Activated CD4-positive, alpha-beta memory T cell treated with anti-CD3 and anti-CD28 coated beads for 36 hours (primary cell): ENCODE measurements at places on chromosomes 3 and 15. TPM values are rescaled to one million over a fixed set of nuclear protein-coding genes. Genes with fewer than 3 reads are reported as not detected.

- no peak for DNase-seq
Observed at GRCh38 chr3:54384279-54384678, 261.9 kb downstream of the CACNA2D3 start.

DNA sequence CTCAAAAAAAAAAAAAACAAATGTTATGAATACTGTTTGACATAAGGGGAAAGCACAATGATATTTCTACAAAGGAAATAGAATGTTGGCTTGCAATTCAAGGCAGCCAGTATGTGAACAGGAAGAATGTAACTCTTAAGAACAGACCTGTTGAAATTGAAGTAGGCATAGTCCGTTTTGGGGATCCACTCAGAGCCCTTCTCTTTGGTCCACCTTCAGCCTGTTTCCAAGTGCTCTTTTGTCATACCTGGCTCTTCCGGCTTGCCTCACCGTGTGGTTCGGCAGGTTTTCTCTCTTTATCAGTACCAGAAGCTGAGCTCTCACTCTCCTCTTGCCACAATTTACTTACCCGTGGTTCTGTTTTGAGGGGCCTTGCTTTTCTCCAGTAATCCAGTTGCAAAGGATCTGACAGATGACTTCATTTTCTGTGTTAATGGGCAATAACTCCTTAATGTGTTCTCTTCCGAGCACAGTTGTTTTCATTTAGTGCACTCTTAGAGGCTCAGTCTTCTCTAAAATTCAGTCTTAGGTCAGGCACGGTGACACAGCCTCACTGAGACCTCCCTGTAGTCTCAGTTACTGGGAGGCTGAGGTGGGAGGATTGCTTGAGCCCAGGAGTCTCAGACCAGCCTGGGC is 6.7 kb downstream of the ABHD17C start:
- DNase-seq: no peak

DNA sequence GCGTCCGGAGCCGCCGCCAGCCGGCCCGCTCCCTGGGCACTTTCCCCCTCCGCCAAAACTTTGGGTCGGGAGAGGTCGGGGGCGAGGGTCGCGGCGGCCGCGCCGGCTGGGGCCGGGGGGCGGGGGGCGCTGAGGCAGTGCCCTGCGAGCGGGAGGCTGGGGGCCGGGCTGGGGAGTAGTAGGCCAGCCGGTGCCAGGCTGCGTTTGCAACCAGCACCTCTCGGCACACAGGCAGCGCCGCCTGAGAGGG is 452 bp downstream of the BBX start:
- DNase-seq: no peak

DNA sequence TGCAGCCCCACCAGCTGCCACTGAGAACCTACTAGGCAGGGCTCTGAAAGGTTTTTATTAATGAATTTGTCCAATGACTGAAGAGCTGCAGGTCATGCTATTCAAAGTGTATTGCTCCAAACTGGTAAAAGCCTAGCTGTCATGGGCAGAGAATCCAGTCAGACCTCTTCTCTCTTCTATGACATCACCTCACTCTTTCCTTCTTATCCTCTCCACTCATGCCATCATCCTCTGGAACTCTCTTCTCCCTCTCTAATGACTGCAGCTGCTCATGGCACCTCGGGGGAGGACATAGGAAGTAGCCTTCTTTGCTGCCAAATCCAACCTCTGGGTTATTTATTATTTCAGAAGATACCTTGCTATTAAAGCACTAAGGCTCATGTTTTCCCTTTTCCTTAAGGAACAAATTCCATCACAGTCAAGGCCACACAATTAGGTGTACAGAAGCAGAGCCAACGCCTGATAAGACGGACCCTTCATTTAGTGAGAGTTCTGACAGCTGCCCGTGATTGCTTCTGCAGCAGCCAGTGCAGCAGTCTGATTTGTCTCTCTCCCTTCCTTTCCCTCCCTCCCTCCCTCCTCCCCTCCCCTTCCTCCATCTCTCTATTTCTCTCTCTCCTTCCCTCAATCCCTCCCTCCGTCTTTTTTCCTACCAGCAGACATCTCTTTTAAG is 87.0 kb upstream of the ONECUT1 start:
- DNase-seq: no peak

DNA sequence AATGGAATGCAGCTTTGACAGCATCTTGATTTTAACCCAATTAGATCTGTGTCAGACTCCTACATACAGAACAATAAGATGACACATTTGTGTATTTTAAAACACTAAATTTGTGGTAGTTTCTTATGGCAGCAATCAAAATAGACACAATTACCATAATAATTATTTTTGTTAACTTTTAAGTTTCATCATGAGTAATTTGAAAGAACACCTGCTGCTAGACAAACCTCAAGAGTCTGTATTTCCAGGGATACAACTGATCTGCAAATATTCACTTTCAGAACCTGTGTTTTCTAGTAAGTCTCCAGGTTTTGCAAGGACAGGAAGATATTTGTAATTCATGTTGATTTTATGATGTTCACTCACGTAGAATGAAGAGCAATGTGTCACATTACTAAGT is 736.8 kb downstream of the DIPK2A start:
- DNase-seq: no peak

DNA sequence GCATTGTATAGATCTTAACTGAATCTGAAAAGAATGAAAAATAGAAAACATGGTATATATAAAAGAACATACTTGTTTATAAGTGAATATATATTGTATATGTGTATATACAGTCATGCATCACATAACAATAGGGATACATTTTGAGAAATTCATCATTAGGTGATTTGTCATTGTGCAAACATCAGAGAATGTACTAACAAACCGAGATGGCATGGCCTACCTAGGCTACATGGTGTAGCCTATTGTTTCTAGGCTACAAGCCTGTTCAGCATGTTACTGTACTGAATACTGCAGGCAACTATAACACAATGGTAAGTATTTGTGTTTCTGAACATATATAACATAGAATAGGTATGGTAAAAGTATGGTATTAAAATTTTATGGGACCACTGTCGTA is 64.6 kb upstream of the CHRM5 start:
- DNase-seq: no peak

- no peak for DNase-seq
Observed at GRCh38 chr15:99438691-99439523, 126.9 kb upstream of the MEF2A start.

- DNase-seq: no peak
Observed at GRCh38 chr15:33377204-33377603, 66.4 kb downstream of the RYR3 start.

DNA sequence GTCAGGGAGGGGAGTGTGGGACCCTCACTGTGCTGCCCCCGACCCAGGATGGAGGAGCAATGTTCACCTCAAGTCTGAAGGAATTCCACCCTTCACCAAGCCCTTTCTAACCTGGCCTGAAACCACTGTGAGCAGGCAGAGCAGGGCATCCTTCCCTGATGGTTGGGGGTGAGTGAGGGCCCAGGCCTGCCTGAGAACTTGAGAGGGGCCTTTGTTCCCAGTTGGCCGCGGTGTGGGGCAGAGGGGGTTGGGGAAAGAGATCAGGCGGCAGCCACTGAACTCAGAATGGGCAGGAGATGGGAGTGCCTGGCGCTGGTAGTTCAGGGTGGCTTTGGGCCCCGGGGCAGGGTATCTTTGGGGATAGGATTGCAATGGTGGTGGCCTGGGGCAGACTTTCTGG is 103.5 kb upstream of the RPL32 start:
- DNase-seq: no peak

- DNase-seq: no peak
Observed at GRCh38 chr15:81014446-81015093, 13.8 kb downstream of the TLNRD1 start.

DNA sequence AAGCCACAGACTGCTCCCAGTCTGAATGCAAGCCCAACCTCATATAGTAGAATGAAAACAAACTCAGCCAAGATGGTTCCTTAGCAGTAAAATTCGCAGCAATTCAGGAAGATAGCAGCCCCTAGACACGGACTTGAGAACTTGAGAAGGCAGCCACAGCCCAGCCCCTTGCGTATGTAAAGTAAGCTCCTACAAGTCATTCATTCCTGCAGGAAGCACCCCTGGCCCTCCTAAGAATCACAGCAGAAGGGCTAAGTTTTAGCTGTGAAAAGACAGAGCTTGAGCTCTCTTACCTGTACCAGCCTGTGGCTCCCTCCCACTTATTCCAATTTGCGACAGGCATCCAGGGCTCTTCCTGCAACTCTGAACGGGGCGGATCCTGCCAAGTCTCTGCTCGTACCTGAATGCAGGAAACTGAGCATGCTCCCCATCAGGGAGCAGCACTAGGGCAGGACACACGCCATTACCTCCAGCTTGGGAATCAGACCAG is 136.4 kb downstream of the MAGI1 start:
- no peak for DNase-seq

DNA sequence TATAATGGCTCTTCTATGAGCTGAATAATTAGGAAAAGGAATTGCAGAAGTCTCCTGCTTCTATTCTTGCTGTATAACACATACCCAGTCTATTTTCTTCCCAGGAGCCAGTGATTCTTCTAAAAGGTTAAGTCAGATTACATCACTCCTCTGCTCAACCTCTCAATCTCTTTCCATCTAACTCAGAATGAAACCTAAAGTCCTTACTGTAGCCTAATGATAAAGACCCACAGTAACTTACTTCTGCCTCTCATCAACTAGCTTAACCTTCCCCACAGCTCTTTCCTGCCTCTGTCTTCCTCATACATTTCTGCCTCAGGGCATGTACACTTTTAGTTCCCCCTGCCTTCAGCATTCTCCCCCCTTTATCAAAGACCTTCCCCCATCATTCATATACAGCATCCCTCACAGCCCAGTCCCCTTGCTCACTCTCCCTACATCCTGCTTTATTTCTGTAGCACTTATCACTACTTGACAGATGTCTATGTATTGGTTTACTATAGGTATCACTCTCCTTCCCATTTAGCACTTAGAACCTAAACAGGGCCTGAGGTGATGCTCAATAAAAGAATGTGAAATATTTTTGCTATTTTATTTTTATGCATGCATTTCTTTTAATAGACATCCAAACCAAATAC is 28.5 kb upstream of the CMTM6 start:
- no peak for DNase-seq

DNA sequence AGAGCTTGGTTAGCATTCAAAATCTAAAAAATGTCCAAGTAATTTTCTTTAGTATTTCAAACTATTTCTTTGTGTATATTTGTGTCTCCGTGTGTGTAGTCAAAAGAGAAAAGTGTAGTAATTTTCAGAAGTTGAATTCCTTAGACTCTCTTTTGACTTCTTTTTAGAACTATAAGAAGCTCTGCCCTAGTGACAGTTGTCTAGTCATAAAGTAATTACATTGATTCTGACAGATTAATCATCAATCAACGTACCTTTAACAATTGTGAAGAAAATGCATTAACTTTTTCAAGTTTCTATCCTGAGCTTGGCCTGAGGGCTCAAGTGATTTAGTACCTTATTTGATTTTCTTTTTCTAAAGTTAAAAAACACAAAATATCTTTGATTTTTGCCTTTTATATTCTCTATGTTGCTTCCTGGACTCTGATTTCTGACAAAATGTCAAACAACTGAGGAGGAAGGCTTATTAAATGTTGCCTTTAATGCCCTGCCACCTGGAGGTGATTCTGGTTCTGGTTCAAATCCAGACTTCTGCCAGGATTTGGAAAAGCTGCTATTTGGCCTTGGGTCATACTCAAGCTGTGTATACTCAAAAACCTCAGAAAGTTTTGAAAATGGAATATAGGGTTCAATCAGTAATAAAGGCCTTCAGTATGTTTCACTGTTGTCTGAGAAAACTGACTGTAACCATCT is 653.6 kb downstream of the NSUN3 start:
- no peak for DNase-seq

GRCh38 chr15:99677540-99678134 is 55.6 kb downstream of the LYSMD4 start:
- no peak for DNase-seq

DNA sequence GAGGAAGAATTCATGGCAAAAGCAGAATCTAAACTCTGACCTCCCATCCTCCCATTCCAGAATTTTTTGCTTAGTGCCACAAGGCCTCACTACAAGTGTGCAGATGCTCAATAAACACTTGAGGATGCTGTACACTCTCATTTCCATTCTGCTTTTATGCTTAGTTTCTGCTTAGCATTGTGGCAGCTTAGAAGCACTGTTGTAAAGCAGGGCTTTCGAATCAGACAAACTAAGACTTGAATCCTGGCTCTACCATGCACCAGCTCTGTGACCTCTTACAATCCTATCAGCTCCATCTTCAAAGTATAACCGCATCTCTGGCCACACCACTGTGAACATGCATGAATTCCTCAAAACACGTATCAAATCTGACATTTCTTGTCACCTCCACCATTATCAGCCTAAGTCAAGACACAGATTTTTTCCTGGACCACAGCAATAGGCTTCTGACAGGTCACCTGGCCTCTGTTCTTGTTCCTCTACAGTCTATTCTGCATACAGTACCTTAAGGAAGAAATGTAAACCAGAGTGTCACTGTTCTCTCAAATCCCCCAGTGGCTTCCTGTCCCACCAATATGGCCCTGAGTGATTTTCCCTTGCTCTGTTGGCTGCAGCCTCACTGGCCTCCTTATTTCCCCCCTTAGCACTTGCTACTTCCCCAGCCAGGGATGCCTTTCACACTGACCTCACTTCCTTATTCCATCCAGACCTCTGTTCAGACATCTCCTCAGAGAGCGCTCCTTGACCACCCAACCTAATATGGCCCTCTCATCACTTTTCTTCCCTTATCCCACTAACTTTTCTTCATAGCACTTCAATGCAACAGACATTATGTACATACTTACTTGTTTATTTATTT is 8.1 kb upstream of the PHC3 start:
- no peak for DNase-seq

GRCh38 chr3:38587548-38588131 is 61.8 kb downstream of the SCN5A start:
- peak; percentile 2 for DNase-seq

- DNase-seq: no peak
Observed at GRCh38 chr3:185656321-185656840, 70.3 kb downstream of the SENP2 start.

DNA sequence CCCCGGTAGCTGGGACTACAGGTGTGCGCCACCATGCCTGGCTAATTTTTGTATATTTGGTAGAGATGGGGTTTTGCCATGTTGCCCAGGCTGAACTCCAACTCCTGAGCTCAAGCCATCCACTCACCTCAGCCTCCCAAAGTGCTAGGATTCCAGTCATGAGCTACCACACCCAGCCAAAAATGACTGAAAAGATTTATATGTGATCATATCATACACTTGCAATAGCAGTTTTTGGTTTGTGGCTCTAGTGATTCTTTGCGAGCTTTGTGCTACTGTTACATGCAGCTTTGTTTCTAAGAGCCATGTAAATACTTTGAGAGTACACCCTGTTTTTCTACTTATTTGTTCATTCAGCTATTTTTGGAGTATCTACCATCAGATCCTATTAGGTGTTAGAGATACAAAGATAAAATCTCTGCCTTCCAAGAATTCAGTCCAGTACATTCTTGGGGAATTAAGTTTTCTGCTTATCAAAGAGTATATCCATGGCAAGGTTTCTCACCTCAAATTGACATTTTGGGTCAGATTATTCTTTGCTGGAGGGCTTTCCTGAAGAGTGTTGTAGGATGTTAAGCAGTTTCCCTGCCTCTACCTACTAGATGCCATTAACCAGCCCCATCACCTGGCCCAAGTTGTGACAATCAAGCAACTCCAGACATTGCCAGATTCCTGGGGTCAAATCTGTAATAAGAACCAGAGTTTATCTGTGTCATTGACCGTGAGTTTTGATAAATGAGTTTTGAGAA is 15.0 kb downstream of the SNAP23 start:
- no peak for DNase-seq

SEC22C gene
- 47.0 TPM for total RNA-seq

ERICH6 gene
- not detected for total RNA-seq

WWTR1 gene
- 1.2 TPM for total RNA-seq

SELENOT gene
- 105 TPM for total RNA-seq

P2RY12 gene
- not detected for total RNA-seq

AADACL2 gene
- not detected for total RNA-seq

WDR93 gene
- total RNA-seq: not detected

RASL12 gene
- not detected for total RNA-seq

ANKRD34C gene
- total RNA-seq: not detected

KBTBD12 gene
- not detected for total RNA-seq

ZBTB47 gene
- total RNA-seq: 1.0 TPM
